Esophagus squamous epithelium (tissue), 5 donors: ENCODE measurements at places on chromosomes 7 and 10.

GRCh38 chr10:20806487-20806886 lies 90.6 kb downstream of the NEBL start:
- DNase-seq: no peak

- DNase-seq: peak; percentile 18
Measured at GRCh38 chr7:50660040-50660829, 95.0 kb upstream of the DDC start.

- no peak for DNase-seq
Measured at GRCh38 chr10:59852670-59853069, 53.7 kb downstream of the CCDC6 start.

- no peak for DNase-seq
Measured at GRCh38 chr10:117268258-117268657, 27.3 kb downstream of the SLC18A2 start.

GRCh38 chr7:138684340-138684739 lies 16.8 kb downstream of the SVOPL start:
- no peak for DNase-seq

DNA sequence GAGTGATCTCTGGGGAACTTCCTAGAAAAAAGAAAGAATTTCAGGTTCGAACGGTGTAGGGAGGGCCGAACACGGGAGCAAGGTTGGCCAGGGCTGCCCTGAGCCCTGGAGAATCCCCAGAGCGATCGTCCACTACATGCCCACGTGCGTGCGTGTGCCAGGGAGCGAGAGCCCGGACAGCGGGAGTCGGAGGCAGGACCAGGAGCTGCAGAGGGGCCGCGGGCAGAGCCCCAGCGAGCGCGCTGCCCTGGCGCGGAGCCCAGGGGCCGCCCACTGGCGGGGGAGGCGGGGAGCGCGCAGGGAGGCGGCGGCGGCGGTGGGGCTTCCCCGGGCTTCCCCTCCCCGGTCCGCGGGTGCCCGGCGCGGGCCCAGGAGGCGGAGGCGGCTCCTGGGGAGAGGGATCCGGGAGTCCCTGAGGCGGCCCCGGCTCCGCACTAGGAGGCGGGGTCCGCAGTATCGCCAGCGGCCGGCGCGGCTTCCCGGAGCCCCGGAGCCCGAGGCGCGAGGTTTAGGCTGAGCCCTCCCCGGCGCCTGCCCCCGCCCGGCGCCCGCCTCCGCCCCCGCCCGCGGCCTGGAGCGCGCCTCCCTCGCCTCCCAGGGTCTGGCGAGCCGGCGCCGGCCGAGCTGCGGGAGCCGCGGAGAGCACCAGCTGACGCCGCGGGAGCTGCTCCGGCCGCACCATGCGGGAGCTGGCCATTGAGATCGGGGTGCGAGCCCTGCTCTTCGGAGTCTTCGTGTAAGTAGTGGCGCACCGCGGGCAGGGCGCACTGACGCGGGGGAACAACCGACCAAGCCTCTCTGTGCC lies at the start of gene PLPP4:
Gene PLPP4, plus strand, starts transcription at position 602 of the 805 bp plus-strand sequence. Its CDS starts 79 bp downstream, at position 681.
- no peak for DNase-seq

GRCh38 chr10:116742367-116743265 lies at the start of gene HSPA12A:
HSPA12A (minus strand) TSS chr10:116742566; CDS start chr10:116742469, 97 bp downstream.
- DNase-seq: no peak

DNA sequence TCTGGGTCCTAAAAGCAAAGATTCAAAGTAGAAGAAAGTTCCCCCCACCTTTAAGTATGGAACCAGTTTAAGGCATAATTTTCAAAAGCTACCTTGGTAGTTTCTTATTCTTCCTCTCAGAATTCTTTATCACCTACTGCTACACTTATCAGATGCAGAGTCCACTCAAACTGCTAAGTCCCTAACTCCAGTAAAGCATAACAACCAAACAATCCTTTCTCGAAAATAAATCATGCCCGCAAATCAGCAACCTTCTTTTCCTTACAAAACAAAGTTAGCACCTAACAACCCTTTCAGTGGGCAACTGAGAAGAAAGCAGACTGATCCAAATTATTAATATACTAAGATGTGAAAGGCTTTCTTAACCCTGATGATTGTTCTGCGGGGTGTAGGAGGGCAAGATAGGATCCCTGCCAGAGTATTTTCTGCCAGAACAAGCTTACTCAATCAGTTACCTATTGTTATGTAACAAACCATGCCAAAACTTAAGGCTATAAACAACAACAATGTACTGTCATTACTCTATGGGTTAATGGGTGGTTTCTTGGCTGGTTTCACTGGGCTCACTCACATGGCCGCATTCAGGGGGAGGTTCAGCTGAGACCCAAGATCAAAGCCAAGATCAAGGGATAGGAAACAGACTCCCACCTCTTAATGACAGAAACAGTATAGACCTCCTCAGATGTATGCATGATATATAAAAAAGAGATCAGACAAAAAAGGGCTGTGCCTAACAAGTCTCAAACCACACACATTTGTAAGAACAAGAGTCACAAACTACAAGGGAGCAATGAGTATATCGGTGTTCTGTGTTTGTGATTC lies 42.0 kb downstream of the CCDC6 start:
- no peak for DNase-seq

DNA sequence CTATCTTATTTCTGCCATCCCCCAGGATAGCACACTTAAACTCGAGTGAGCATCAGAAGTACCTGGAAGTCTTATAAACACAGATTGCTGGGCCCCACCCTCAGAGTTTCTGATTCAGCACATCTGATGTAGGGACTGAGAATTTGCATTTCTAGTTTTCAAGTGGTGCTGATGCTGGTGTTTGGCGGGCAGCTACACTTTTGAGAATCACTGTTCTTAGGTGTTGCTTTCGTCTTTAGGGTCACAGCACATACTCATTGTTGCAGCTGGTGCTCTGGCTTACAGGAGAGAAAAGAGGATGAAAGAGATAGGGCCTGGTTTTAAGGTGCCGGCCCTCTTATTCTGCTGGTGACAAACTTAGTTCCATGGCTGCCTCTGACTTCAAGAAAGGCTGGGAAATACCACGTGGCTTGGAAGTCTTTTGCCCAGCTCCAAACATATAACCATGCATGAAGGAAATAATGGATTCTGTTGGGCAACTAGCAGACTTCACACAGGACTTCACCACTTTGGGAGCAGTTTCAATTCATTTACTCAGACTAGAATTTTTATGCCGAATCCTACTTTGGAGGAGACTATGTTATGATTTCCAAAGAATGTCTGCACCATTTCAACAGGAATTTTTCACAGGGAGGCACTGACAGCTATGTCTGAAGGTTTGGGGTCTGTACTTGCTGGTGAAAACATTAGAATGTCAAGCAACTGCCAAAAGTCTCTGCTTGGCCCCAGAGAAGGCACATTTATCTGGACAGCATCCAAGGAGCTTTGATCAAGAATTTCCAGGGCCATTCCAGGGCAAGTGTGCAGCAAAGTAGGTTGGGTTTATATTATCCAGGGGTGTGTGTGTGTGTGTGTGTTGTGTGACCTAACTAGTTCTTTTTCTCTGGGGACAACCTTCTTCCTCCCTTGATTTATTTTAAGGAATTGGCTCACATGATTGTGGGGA lies 6.9 kb upstream of the MINDY4 start:
- DNase-seq: no peak
